ENCODE measurements at places on chromosomes 1 and 21. TPM values are rescaled to one million over a fixed set of nuclear protein-coding genes. Genes with fewer than 3 reads are reported as not detected.

DNA sequence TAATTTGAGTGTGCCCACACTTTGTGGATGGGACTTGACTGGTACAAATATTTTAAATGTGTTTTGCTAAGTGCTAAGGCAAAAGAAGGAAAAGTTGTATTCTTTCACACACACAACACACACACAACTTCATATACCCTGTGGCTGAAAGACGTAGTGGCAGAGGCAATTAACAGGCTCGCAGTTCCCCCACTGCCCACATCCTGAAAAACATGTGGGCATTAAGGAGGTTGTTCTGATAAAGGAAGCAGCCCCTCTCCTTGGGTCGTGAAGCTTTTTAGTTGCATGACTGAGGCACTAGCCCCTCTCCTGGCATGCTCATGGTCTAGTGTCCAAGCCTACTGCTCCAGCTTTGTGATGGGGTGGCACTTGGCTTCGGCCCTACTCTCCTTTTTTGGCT lies 14.3 kb upstream of the ADAM30 start:
- DNase-seq = no peak

SYT11 gene
- total RNA-seq = 19.5 TPM

CLCA4 gene
- total RNA-seq = not detected

GRCh38 chr1:160705742-160706141 lies 5.9 kb downstream of the CD48 start:
- DNase-seq = no peak
